ENCODE measurements at places on chromosomes 5 and 9.

GRCh38 chr5:5588386-5588785, 165.9 kb downstream of the ICE1 start:
- DNase-seq: no peak

GRCh38 chr5:150217873-150218692, 28.2 kb downstream of the SLC6A7 start:
- peak; percentile 43 for DNase-seq

- no peak for DNase-seq
Measured at GRCh38 chr9:129436751-129437625, 183.9 kb downstream of the C9orf50 start.

DNA sequence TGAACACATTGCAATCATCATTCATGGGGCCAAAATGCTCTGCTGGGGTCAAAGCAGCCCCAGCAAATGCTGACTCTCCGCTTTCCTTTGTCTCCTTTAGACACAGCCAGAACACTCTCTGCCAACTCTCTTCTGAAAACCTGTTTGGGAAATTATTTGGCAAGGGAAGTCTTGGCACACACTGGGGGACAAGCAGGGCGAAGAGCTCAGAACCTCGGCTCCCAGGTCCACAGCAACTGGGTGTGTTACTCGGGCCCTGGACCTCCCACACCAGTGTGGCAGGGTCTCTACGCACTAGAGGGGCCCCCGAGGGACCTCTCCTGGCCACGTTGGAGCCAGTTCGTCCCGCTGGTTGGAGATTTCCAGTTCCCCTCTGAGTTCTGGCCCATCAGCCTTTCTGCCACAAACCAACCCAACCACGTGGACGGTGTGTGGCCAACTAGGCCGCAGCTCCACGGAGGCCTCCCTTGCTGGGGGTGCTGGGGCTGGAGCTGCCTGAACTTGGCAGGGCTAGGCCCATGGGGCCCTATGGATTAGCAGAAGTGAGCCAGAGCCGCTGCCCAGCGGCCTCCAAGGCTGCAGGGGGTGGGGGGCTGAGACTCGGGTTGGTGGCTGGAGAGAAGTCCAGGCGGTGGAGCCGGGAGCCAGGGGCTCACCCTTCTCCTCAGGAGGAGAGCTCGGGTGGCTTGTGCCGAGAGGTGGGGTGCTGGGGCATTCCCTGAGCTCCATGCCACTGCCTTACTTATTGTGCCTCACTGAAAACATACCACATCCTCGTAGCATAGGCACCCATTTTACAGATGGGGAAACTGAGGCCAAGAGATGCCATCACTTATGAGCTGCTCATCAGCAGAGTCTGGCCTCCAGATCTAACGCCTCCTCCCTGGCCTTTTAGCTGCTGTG, 46.8 kb upstream of the RNU6ATAC start:
- no peak for DNase-seq

DNA sequence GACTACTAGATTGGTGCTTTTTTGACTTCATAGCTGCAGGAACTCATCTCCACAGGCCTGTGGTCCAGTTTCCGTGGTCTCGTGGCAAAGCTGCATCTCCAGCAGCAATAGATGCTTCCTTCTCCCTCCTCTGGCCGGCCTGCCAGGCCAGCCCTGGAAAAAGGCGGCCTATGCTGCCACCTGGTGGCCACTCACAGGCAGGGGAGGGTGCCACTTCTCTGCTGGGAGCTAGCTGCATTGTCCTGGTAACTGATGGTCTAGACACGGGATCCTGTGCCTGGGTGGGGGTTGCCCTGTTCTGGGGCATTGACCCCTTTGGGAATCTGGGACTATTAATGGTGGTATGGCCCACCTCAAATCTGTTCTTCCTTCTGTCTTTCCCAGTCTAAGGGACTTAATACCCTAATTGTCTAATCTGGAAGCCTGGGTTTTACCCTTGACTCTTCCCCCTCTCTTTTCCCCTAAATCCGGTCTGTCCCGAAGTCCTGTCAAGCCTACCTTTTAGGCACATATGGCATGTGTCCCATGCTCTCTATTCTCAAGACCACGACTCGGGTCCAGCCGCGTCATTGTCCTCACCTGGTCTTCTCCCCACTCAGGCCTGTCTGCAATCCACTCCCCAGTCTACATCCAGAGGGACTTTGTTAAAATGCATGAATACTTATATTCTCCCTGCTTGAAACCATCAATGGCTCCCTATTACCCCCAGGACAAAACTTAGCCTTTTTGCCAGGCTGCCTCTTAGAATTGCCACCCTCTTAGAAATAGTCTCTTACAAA, 20.1 kb upstream of the PTGS1 start:
- no peak for DNase-seq

Data from skeletal muscle cell (primary cell).